Fibroblast of skin of left biceps (primary cell): ENCODE measurements at places on chromosomes 11 and 22.
A peak's percentile ranks its signal among the peaks of the same experiment; 100 is the strongest.

- DNase-seq: peak; percentile 54
Observed at GRCh38 chr11:129279326-129280026, 87.4 kb upstream of the ARHGAP32 start.

DNA sequence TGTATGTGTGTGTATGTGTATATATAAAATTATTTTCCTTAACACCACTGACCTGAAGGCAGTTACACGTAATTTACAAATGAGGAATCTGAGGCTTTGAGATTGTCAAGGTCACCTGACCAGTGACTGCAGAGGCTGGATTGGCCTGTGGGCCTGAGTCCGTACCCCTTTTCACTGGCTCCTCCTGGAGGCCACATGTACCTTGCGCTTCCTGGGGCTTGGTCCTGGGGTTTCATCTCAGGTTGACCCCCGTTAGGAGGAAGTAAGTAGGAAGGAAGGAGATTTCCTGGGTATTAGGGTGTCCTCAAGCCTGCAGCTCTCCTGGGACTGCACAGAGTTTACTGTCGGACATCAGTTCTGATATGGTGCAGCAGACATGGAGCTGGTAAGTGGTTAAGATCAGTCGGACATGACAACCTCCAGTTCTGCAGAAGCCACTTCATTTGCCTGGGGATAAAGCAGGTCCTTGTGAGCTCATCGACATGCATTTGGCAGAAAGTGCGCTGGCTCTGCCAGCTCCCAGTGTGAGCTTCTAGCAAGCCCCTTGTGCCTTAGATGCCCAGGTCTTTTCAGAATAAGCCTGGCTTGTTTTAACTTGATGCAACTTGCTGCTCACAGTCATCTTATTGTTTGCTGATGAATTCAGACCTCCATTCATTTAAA, 36.6 kb downstream of the ST3GAL4 start:
- no peak for DNase-seq

- no peak for DNase-seq
Observed at GRCh38 chr11:74022546-74022945, 13.7 kb upstream of the UCP3 start.

GRCh38 chr11:65419772-65420481, 2.7 kb upstream of the NEAT1 start:
- DNase-seq: peak; percentile 62

DNA sequence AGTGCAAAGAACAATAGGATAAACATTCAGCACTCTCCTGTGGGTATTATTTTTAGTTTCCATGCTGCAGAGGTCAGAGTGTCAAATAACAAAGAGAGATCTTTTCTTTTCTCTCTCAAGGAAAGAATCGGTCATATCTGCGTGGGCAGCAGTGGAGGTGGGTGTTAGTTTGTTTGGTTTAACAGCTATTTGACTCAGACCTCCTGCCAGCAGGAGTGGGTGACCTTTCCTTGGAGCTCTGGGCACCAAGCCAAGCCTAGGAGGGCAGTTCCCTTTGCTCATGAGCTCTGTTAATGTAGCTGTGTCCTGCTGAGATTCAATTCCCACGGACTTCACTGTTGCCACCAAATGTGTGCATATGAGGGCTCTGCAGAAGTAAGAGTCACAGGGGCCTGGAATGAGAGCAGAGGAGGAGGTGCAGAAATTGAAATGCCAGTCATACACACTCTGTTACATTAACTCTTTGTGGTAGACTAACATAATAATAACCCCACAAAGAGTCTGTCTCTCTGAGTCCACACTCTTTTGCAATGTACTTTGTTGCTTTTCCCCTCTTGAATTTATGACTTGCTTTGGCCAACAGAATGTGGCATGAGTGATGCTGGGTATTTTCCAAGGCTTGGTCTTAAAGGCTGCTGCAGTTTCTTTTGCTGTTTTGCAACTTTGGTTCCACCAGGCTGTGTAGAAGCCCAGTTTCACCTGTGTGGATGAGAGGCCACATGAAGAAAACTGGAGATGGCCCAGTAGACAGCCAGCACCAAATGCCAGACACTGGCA, 76.0 kb upstream of the GRK3 start:
- no peak for DNase-seq

DNA sequence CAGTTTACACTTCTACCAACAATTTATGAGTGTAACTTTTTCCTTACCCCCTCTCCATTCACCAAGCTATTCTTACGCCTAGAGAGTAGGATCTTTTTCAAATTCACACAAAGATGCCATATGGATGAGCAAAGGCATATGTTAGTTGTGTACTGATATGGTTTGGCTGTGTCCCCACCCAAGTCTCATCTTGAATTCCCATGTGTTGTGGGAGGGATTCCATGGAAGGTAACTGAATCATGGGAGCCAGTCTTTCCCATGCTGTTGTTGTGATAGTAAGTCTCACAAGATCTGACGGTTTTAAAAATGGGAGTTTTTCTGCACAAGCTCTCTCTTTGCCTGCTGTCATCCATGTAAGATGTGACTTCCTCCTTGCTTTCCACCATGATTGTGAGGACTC, 40.3 kb downstream of the TTC28 start:
- DNase-seq: no peak

- no peak for DNase-seq
Observed at GRCh38 chr22:45698094-45698493, 26.5 kb downstream of the ATXN10 start.

GRCh38 chr11:13784855-13785254, 116.4 kb downstream of the FAR1 start:
- DNase-seq: no peak

GRCh38 chr11:724778-725386, 18.9 kb downstream of the EPS8L2 start:
- no peak for DNase-seq

DNA sequence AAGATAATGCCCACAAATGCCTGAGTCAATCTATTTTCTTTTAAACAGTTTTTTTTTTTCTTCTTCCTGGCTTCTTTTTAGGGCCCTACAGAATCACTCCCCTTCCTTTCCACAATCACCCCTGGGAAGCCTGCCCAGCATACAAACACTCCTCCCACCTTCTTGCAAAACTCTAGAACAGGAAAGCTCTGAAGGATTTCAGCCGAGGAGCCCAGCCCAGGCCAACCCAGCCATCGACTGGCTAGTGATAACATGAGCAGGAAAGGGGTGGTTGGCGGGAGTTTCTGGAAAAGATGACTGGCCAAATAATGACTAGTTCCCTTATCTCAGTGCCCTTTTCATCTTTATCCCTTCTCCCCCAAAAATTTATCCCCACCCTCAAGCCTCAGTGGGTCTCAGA, 68.2 kb downstream of the USP35 start:
- DNase-seq: peak; percentile 56

DNA sequence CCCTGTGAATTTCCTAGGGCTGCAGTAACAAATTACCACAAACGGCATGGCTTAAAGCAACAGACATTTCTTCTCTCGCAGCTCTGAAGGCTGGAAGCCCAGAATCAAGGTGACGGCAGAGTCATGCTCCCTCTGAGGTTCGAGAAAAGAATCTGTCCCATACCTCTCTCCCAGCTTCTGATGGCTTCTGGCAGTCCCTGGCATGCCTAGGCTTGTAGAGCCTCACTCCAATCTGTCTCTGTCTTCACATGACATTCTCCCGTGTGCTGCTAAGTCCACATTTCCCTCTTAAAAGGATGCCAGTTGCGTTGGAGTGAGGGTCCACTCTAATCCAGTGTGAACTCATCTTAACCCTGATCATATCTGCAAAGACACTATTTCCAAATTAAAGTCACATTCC, 116.2 kb downstream of the NECTIN1 start:
- no peak for DNase-seq

DNA sequence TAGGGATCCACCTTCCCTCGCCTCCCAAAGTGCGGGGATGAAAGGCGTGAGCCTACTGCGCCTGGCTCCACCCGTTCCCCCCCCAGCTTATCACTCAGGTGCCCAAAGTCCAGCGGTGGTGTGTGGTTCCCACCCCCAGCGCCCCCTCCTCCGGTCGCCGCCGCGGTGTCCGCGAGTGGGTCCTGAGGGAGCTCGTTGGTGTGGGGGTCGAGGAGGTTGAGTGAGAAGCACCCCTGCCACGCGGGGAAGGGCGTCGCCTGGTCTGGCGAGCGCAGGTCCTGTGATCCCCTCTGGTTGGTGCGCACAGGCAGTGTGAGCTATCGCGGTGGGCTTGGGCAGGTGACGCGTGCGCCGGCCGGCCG, 3900.6 kb upstream of the OR11H1 start:
- DNase-seq: no peak

DNA sequence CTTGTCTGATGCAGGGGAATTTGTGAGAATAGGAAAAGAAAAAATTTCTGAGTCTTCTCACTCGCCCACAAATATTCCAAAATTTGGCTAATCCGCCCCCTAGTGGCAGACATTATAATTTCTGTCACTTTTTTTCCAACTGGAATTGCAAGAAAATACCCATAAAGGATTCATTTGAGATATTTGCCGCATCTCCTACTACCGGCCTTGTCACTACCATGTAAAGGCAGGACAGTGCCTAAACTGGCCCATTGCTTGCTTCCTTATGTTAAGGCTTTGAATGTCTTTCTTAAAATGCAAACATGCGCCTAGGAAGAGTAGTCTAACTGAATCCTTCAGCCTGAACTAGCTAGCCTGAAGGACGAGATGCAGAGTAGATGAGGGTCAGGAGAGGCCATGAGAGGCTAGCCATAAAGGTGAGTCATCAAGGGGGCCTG, 9.3 kb upstream of the CEP295 start:
- peak; percentile 10 for DNase-seq

DNA sequence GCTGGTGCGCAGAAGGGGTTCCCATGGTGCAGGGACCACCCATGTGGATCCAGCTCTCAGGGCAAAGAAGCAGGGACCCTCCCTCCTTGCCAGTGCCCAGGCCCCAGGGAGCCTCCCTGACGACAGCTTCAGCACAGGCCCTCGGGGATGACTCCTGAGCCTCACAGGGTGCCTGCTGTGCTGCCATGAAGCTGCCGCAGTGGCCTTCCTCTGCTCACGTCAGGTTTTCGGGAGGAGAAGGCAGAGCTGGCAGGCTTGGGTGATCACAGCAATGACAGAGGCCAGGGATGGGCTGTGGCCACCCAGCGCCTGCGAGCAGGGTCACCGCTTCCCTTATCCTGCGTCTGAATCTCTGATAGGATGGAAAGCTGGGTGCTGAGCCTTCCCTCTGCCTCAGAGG, 276.2 kb downstream of the BRD1 start:
- no peak for DNase-seq

DNA sequence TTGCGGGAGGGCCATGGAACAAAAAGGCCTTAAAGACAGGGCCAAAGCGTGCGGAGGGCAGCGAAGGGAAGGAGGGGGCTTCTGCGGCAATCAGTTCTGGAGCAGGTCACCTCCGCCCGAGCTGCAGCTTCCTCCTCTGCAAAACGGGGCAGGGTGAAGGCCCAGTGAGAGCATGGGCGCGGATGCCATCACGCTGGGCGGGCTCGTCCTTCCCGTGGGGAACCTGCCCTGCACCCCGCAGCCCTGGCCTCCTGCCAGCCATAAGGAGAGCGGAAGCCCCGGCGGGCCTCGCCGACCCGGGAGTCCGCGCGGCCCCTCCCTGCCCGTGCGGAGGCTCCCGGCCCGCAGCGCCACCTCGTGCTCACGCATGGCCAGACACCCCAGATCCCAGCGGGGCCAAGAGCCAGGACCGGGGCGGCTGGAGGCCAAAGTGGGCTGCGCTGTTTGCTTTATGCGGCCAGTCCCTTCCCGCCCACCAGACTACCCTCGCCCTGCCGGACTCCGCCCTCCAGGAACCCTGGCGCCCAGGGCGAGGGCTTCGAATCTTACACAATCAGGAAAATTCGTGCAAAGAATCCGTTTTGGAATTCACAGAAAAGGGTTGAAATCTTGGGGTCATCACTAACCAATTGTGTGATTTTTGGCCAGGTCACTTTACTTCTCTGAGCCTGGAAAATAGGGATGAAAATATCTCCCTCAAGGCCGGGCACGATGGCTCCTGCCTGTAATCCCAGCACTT, 16.1 kb downstream of the TSKU start:
- DNase-seq: no peak

- no peak for DNase-seq
Observed at GRCh38 chr11:24145411-24145810, 351.4 kb upstream of the LUZP2 start.

DNA sequence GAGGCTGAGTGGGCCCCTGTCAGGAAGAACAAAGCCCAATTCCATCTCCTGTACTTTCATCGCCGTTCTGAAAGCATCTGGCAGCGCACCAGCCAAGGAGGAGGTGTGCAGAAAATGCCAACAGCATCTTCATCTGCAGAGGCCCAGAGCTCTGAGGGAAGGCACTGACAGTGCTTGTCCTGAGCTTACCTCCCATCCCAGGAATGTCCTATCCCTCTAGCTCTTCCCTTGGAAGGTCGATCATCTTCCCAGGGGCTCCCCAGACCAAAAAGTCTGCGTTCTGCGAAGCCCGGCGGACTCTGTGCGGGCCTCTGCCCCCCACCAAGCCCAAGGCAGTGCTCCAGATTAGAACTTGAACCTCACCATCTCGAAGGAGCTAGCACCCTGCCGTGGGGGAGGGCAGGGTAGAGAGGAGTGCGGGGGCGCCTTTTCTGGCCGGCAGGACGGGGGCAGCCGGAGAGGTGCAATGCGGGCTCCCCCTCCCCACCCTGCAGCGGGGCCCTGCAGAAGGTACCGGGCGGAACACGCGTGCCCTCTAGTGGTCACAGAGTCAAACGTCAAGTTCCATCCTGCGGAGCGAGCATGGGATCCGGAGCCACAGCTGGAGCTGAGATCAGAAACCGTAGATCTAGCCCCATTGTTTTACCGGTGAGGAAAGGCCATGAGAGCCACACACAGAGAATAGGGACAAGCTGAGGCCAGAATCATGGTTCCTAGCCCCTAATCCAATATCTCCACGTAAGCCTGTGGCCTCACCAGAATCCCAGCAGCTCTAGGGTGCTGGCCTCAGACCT, 5.0 kb downstream of the SCN2B start:
- DNase-seq: no peak

GRCh38 chr11:123217897-123218296, 22.8 kb upstream of the CLMP start:
- no peak for DNase-seq

GRCh38 chr11:22702031-22702430, 35.6 kb downstream of the GAS2 start:
- no peak for DNase-seq

DNA sequence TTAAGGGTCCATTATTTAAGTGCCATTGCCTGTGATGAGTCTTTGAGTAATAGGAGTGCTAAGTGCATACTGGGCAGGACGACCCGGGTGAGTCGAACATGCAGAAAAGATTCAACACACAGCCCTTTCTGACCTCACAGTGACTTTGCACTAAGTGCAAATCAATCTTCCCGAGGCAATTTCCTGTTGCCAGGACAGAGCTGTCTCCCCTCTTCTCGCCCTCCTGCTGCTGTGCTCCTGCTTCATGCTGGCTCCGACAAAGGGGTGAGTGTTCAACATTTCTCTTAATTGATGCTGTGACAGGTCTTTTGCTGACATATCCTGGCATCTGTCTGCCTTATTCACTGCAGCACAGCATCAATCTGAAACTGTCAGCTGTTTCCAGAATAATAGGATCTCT, 42.0 kb downstream of the MCHR1 start:
- DNase-seq: no peak
